ENCODE measurements at places on chromosomes 6 and 20.
A peak's percentile ranks its signal among the peaks of the same experiment; 100 is the strongest.

GRCh38 chr6:105992315-105992961 lies 93.7 kb upstream of the PRDM1 start:
- no peak for DNase-seq

GRCh38 chr6:36829919-36830544 lies 9.2 kb downstream of the CPNE5 start:
- DNase-seq = no peak

- DNase-seq = no peak
Observed at GRCh38 chr6:136723780-136724179, 68.5 kb downstream of the MAP3K5 start.

GRCh38 chr6:128482642-128483041 lies 37.8 kb downstream of the PTPRK start:
- no peak for DNase-seq

GRCh38 chr6:26173836-26174145 lies 86.6 kb downstream of the HFE start:
- DNase-seq = no peak

DNA sequence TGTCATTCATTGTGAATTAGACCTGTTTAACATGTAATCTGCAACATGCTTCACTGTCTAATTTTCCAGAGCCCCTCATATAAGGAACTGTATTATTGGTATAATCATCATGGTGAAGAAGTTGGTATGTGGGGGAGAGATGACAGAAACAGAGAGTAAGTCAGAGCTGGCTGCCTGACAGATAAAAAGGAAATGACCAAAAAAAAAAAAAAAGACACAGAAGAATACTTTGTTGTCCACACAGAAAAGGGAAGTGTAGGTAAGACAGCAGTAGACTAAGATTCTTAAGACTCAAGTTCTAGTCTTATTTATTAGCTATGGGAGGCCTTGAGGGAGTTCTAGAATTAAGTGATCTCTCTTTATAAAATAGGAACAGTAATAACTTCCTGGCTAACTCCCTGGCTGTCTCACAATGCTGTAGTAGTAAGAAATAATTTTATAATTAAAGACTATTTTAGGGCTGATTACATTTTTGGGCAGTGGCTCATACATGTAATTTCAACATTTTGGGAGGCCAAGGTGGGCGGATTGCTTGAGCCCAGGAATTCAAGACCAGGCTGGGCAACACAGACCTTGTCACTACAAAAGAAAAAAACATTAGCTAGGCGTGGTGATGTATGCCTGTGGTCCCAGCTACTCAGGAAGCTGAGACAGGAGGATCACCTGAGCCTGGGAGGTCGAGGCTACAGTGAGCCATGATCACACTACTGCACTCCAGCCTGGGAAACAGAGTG lies 102.5 kb downstream of the PRL start:
- no peak for DNase-seq

- DNase-seq = no peak
Observed at GRCh38 chr6:47286301-47286700, 23.4 kb downstream of the TNFRSF21 start.

GRCh38 chr6:4008324-4009047 lies 70.5 kb downstream of the FAM217A start:
- DNase-seq = peak; percentile 83

GRCh38 chr20:58719258-58719657 lies 26.7 kb downstream of the NPEPL1 start:
- DNase-seq = no peak

DNA sequence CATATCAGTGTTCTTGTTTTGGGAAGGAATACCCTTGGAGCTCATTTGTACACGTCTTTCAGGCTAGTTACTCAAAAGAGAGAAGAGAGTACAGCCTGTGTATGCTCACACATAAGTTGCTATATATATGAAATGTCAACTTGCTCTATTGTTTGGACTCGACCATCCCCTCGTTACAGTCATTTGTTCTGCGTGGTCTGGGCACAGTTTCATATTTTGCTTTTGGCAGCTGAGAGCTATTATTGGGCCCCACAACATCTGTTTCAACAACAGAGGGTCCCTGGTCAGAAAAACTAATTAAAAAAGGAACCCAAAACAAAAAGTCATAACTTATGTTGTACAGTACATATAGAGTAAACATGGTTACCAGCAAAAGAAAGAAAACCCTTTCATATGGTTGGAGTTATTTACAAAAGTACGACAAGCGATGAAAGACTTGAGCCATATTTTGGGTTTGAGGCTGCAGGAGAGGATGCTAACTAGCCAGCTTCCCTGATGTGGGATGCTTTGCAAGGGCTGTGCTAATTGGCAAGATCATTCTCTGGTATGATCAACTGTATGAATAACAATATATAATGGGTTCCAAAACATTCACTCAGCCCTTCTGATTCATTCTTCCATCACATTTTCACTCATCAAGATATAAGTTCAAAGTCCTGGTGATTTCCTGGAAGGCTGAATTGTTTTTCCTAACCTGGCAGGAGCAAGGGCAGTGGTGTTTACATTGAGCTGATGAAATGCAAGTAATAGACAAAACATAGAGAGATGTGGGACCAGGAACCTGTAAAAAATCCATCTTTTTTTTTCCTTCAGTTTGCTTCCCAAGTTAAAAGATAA lies 137.9 kb downstream of the RPS12 start:
- DNase-seq = no peak

DNA sequence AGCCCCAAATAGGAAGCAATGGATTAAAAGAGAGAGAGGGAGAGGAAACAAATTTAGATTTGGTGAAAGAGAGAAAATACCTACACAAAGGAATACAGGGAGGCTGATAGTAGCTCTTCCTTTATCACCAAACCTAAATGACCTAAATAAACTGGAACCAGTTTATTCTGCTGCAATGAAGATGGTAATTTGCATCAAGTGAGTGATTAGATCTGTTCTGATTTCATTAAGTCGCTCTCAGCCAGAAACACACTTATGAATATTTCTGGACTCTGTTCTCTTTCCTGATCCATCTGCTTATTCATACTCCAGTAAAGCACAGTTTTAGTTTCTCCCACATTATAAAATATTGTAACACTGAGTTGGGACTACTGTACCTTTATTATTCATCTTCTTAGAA lies 83.4 kb upstream of the BMP5 start:
- no peak for DNase-seq

DNA sequence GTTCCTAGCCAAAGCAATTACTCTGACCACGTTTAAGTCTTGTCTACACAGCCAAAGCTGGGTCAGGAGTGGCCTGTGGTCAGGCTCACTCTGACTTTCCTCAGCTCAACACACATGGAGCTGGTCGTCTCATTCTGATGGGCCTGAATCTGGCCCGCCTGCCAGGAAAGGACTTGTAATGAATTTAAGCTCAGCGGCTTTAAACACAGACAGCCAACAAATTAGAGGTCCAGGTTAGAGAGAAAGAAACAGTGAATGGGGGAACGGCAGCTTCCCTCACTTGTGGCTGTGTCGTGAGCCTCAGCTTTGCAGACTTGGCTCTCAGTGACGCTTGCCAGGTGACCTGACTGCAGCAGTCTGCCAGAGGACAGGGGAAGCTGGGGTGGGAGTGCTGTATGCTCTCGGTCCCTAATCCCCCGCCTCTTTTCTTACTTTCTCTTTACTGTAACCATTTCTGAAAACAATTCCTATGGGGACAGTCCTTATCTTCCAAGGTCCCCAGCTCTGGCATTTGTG lies 121.9 kb upstream of the AGPAT4 start:
- DNase-seq = no peak

DNA sequence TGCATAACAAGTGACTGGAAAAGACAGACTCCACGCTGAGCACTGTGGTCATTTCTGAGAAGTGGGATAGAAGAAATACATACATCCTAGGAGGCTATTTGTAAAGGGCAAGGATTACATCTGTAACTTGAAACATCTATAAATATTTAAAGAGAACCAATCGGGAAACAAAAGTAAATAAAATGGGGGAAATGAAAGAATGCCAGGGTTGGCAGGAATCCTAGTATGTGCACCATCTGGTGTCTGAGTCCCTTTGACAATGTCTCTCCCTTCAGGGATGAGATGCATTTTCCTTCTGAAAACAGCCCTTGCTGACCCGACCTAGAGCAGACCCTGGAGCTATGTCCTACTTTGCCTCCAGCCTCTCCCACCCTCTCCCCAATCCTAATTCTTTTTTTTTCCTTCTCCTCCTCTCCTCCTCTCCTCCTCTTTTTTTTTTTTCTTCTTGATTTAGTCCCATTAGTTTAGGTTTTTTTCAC lies 53.2 kb downstream of the VSTM2L start:
- DNase-seq = no peak

DNA sequence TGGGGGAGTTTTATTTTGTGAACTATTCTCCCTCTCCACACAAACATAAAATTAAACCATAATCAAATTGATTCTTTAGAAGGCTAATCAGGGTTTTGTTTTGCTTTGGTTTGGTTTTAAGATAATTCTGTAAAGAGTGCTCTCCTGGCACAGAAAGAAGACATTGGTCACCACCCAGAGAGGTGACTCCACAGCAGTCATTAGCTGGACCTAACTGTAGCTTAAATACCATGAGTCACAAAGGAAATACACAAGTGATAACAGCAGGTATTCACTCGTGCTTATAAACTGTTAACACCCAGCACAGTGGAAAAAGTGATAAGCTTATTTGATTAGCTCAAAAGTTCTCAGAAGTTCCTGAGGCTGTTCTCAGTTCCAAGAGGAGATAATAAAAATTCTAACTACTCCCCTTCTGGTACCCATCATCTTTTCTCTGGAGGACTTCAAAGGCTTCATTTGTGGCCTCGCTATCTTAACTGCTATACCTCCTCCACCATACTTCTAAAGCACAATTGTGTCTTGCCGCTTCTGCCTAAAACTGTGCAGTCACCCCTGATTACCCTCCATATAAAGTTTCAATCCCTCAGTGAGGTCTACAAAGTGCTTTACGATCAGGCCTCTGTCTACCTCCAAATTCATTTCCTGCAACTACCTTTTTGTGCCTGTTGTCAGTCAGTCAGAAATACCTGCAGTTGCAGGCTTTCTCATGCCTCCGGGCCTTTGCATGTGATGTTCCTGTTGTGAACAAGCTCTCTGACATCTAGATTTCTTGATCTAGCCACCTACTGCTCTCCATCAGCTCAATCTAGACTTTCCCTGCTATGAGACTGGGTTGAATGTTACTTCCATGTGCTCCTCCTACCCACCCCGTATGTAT lies 201.1 kb downstream of the SAMD5 start:
- DNase-seq = no peak

- no peak for DNase-seq
Observed at GRCh38 chr20:40808936-40809335, 119.9 kb upstream of the MAFB start.

GRCh38 chr6:53309901-53310300 lies 38.8 kb downstream of the ELOVL5 start:
- no peak for DNase-seq

DNA sequence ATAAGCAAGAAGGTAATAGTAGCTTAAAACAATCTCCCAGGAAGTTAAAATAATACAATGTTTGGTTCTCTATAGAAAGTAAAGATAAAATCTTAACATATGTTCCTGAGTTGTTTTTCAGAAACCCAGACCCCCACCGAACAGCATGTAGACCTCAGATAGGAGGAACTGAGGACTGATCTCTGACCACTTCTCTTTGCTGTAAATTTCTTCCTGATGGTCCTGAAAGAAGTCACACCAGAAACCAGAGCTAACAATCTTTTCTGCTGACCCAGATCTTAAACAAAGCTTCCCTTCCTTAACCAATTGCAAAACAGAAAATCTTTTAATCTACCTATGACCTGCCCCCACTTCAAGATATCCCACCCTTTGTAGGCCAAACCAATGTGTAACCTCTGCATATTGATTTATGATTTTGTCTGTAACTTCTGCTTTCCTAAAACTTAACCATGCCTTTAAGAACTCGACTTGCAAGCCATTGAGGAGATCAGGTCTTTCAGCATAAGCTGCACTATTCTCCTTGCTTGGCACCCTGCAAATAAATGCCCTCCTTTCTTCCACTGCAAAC lies 21.9 kb upstream of the BEND6 start:
- no peak for DNase-seq

- no peak for DNase-seq
Observed at GRCh38 chr20:14445902-14446301, 108.5 kb upstream of the FLRT3 start.

- DNase-seq = no peak
Observed at GRCh38 chr6:150302520-150303176, 66.2 kb upstream of the IYD start.

GRCh38 chr6:134698228-134698627 lies 251.7 kb downstream of the ALDH8A1 start:
- DNase-seq = no peak

Measured in amniotic stem cell (primary cell).